ENCODE measurements at places on chromosomes 3 and 15.

DNA sequence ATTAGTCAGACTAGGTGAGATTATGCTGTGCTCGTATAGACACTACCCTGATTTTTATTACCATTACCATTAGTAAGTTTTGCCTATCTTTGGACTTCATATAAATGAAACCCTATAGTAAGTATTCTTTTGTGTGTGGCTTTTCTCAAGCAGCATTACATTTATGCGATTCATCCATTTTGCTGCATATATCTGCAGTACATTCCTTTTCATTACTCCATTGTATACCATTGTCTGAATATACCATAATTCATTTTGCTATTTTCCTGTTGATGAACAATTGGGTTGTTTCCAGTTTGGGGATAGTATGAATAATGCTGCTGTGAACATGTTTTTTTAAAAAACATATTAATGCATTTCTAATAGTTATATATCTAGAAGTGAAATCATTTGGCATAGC lies 45.3 kb downstream of the TMEM212 start:
- no peak for DNase-seq

- no peak for DNase-seq
Measured at GRCh38 chr3:179825527-179826246, 172.8 kb downstream of the USP13 start.

DNA sequence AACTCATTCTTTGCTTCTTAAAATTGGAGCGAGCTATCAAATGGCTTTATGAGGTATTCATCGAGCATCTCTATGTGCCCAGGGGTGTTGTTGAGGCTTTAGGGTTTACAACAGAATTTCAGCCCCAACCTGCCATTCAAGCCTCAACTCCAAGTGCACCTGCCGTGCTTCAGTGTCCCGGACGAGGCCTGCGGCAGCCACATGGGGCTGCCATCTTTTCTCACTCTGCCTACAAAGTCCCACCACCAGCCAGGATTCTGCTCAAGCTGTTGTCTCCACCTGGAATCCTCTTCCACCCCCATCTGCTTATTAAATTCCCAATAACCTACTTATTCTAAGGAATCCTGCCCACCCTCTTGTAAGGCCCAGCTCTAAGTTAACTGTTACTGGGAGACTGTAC lies 242.4 kb downstream of the OPA1 start:
- no peak for DNase-seq

- DNase-seq, result no peak
Measured at GRCh38 chr3:12934431-12934830, 93.1 kb upstream of the RPL32 start.

DNA sequence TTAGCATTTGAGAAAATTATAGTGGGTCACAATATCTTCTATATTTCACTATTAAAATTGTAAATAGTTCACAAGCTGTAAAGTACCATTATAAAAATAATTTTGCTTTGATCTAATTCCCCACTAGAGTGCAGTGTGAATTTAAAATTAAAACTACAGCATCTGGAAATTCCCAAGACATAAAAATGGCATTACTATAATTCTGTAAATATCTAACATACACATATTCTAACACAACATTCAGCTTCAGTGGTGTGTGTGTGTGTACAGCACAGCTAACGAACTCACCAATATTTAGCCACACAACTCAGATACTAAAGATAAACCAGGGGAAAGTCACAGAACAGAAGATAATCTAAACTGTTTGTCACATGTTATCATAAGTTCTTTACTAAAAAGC lies 424.9 kb upstream of the ZNF385D start:
- DNase-seq, result no peak

DNA sequence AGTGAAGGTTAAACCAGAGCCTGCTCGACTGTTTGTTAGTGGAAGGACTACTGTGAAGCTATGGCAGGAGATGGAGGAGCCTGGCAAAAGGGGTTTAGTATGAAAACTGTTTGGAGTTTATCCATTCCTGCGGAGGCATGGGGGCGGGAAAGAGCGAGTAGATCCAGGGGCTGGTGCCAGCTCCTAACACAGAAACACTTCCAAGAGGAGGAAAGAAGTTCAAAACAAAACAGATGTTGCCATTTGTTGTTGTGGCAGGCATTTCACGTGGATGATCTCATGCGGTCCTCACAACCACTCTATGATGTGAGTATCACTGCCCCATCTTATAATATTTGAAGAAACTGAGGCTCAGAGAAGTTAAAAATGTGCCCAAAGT lies 30.7 kb upstream of the KY start:
- no peak for DNase-seq

GRCh38 chr15:89646416-89647141 lies 8.7 kb downstream of the KIF7 start:
- no peak for DNase-seq

- peak; percentile 65 for DNase-seq
Measured at GRCh38 chr3:122679085-122679881, 1.4 kb upstream of the PARP14 start.

DNA sequence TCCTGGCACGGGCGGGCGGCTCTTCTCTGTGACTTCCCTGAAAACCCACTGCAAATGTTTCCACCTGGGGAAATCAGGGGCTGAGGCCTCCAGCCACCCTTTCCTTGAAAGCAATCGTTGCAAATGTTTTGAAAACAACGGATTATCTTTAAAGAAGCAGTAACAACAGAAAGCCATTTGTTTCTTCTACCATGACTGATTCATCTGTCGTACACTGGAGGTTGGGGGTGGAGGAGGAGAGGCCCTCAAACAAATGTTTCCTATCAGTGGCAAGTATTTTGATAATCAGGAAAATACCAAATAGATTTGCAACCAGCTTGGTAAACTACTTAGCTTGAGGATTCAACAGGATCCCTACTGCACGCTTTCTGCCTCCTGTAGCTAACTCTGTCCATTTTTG lies 114.9 kb downstream of the PDZRN3 start:
- no peak for DNase-seq

DNA sequence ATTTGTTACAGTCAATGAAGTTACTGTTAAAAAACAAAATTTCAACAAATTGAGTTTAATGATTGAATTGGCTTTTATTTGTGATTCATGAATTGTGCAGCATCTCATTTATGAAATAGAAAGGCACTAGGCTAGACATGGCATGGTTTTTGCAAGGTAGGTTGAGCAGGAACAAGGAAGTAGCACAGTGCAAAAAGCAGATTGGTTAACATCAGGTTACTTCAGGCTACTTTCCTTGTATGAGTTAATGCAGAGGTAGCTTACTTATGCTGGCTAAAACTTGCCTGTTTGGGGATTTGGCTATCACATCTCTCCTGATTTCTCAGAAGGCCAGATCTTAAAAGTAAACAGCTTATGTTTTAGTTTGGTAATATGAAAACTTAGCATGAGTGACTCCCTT lies 23.0 kb upstream of the SV2B start:
- no peak for DNase-seq

DNA sequence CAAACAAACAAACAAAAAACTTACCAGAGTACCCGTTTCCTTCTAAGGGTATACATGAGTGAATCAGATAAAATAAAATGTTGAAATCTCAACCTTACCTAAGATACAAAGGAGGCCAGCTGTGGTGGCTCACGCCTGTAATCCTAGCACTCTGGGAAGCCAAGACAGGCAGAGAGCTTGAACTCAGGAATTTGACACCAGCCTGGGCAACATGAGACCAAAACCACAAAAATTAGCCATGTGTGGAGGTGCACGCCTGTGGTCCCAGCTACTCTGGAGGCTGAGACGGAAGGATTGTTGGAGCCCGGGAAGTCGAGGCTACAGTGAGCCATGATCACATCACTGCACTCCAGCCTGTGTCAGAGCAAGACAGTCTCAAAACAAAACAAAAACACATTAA lies 11.0 kb upstream of the FAM219B start:
- no peak for DNase-seq

- no peak for DNase-seq
Measured at GRCh38 chr3:45783667-45784066, 12.7 kb downstream of the SLC6A20 start.

DNA sequence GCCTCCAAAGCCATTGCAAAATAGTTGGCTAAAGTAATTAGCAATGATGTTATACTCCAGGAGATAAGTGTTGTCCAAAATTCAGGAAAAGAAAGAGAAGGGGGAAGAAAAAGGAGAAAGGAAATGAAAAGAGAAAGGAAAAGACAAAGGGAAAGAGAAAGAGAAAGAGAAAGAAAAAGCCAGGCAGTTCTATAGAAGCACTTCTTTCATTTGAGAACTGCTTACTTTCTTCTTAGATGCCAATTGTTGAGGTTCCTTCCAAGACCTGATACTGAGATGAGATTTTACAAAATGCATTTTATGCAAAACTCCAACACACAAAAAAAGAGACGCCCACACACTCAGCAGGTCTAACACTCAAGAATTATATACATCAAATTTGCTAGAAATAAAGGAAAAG lies 298.4 kb downstream of the KCNH8 start:
- DNase-seq, result no peak

DNA sequence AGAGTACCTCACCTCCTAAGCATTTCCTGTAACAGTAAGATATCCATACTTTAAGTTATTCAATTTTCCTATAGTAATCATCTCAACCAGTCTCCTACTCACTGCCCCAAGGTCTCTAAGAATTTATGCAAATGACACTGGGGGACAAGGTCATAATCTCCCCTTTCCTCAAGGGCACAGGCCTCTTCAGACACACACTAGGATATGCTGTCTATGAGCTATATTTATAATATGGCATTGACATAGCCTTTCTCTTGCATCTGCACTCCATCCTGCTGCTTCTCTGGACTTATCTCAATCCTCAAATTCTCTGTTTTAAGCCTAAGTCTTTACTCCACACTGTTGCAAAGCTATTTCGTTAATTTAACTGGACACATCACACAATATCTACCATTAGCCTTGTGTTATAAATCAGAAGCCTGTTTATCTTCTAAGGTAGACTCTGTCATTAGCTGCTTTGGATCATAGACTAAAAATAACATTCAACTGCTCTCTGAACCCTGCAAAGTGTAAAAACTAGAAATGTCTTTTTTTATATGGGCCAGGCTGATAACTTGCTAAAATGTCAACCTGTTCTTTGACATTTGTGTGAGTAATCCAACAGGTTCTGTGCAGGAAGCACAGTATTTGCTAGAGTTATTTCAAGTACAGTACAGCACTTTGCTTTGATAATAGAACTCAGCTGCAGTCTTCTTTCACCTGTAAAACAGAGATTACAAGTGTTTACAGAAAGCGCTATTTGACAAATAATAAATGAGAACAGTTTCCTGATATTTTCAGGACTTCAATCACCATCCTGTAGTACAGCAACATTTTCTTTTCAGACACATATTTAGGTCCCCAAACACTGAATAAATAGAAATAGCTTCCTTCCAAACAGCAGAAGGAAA lies 17.8 kb upstream of the SEC62 start:
- DNase-seq, result no peak

DNA sequence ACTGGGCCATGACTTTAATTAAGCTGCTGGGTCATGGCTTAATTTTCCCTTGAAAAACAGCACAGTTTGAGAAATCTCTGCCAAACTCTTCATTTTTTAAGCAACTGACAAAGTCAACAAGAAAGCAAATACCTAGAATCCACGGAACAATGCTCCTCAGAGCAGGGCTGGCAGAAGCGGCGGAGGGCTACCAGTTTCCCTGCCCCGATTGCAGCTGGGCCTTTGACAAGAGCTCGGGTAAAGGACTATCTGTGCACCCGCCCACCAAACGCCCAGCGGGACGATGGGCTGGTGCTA lies 1.2 kb downstream of the GOLIM4 start:
- no peak for DNase-seq

GRCh38 chr3:176969066-176969465 lies 228.2 kb downstream of the TBL1XR1 start:
- DNase-seq, result no peak

DNA sequence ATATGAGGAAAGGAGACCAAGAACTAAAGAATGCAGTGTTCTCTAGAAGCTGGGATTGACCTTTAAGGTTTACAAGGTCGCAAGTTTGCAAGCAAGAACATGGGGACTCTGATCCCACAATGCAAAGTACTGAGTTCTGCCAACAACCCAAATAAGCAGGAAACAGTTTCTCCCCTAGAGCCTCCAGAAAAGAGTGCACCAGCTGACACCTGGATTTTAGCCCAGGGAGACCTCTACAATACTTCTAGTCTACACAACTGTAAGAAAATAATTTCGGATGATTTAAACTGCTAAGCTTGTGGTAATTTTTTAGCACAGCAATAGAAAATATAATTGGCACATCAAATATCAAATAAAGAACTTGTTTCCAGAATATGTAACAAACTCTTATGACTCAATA lies 46.4 kb downstream of the EHHADH start:
- DNase-seq, result no peak

DNA sequence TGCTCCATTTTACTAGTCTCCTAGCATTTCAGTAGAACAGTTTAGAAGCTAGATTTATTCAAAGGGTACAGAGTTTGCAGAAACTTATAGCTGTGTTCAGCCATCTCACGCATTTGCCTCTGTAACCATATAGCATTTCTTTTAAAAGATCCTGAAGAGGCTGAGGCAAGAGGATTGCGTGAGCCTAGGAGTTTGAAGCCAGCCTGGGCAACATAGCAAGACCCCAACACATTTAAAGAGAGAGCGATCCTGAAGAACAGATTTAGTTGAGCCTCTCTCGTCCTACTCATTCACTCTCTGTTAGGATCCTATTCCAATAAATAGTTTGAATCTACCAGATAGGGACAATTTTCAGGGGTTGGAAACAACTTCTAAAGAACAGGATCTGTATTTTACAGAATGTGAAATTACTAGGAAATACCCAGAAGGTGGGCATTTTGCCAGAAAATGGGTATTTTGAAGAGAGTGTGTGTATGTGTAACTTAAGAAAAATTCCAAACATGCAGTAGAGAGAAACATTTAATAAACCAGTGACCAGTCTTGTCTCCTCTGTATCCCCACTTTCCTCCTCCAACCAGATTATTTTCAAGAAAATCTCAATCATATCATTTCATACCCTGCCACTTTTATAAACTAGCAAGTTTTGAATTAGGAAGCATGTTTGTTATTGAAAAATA lies 4.5 kb downstream of the EIF3J start:
- DNase-seq, result peak; percentile 62
